NCI-H524 treated with DMSO at 0.1 percent for 48 hours (cell line): ENCODE measurements at places on chromosomes 13 and 19.

DNA sequence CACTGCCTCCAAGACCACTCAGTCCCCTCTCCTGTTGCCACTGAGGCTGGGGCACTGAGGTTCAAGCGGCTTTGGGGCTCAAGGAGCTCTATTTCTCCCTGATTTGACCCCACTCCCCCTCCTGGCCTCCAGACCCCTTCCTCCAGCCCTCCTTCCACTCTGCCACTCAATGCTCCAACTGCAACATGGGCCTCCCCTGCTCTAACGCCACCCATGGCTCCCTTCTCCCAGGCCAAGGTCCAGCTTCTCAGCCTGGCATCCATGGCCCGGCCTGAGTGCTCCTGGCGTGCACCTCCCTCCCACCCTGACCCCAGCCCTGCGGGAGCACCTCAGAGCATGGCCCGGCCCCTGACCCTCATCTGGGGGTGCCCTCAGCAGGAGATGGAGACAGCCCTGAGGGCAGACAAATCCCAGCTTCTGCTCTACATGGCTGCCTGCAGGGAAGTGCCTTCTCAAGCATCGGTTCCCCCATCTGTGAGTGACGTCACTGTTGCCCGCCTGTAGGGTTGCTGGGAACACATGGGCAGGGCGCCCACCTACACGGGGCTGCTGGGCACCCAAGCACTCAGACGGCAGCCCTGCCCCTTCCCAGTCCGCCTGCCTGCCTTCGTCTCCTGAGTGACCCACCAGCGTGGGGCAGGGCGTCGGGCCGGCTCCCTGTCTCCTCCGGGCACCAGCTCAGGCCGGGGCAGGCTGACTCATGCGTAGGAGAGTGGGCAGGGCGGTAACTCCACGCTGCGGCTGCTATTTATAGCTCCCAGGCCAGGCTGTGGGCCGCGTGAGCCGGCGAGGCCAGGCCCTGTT, 1.6 kb upstream of the DIRAS1 start:
- DNase-seq: no peak

DNA sequence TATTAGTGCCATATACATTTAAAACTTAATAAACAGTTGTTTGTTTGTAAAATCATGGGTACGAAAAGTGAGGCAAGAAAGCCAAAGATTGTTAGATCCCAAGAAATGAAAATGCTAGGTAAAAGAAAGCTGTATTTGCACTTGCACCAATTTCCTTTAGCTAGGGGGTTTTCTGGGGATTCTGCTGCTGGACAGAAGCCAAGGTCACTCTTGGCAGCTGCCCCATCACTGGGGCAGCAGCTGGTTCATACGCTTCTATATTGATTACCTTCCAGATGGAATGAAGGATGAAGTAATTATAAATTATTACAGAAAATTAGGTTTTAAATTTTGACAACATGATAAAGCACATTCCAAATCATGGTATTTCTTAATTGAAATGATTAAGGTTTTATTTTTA, 127.4 kb downstream of the SLITRK5 start:
- no peak for DNase-seq

GRCh38 chr19:3443840-3444694, 36.3 kb downstream of the SMIM24 start:
- no peak for DNase-seq

- no peak for DNase-seq
Observed at GRCh38 chr13:40319699-40320579, 346.5 kb downstream of the FOXO1 start.
